Kidney capillary endothelial cell (primary cell): ENCODE measurements at places on chromosomes 1 and 21.

DNA sequence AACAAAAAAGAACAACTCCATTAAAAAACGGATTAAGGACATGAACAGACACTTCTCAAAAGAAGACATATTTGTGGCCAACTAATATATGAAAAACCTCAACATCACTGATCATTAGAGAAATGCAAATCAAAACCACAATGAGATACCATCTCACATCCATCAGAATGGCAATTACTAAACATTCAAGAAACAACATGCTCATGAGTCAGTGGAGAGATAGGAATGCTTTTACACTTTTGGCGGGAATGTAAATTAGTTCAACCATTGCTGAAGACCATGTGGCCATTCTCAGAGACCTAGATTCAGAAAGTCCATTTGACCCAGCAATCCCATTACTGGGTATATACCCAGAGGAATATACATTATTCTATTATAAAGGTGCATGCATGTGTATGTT is 1442.6 kb upstream of the B3GALT2 start:
- DNase-seq = no peak

DNA sequence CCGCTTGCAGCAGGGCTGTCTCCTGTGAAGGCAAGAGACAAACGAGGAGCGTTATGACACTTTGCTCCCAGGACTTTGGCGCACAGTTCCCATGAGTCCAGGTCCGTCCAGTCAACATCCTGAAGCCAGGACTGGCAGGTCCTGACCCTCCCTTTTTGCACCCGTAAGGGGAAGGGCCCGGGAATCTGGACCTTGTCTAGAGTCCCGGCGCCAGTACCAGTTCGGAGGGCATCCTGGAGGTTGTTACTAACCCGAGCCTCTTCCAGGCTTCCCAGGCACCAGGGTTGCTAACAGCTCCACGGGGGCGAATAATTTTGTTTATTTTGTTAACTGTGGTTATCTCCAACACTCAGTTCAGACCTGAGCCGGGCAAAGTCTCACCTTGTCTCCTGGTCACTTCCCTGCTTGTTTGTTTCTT is 682 bp upstream of the RWDD3 start:
- DNase-seq = peak; percentile 22

- DNase-seq = no peak
Measured at GRCh38 chr21:41634858-41635257, 126.9 kb upstream of the TMPRSS2 start.

- DNase-seq = no peak
Measured at GRCh38 chr1:45116820-45117219, 89.6 kb downstream of the ZSWIM5 start.

- no peak for DNase-seq
Measured at GRCh38 chr1:31911994-31912780, 26.0 kb downstream of the PTP4A2 start.

DNA sequence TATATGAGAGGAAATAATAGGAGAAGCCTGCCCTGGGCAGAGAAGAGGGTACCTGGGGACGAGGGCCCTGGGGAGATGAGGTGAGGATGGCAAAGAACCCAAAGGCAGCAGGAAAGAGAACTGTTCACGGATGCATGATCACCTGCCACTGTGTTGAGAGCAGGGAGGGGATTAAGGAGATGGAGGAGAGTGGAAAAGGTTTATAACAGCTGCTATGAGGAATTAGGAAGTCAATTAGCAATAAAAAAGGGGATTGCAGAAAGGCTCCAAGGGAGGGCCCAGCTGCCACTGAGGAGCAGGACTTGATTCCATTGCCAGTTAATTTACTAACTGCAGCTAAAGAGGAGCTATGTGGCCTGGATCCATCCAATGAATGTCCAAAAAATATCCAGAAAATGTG is 61.1 kb downstream of the GFI1 start:
- DNase-seq = no peak

DNA sequence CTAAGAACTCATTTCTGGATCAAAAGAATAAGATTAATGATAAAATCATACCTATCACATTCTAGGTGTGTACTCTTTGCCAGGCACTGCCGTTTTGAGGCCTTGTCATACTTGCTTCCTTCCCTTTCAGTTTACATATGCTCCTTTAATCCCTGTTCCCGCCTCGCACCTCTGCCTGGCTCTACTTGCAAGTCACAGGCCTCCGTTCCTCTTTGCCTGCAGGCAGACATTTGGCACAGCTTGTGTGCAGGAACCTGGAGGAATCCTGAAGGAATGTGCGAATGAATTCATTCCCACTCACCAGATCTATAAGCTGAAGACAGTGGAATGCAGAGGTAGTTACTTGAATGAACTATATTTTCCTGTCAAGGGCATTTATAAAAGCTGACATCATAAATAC is 13.8 kb downstream of the WLS start:
- no peak for DNase-seq

DNA sequence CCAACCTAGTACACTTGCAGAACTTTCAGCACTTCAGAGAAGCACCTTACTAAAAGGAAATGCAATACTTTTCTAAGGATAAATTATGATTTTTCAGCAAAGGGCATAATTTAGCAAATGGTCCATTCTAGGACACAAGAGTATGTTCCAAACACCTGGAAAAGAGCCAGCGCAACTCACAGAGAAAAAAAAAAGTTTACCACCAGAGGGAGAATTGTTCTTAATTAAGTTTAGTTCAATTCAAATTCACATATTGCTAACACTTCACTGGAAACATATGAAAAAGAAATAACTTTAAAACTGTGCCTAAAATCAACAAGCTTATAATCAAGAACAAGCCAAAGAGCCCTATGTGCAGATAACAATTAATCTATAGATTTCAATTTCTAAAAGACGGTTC is 338.1 kb downstream of the SEC16B start:
- no peak for DNase-seq

DNA sequence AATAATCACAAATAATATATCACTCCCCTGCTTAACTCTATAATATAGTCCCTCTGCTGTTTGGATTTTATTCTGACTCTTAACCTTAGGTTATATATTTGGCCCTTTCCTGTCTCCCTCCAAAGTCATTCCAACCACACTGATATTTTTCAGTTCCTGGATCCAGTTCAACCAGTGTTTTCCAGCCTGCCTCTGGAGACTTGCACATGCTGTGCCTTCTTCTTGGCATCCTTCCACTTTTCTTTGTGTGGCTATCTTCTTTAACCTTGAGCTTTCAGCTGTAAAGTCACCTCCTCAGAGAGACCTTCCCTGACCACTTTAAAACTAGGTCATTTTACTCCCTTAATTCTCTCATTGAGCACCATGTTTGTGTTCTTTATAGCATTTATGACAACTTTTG is 19.4 kb downstream of the CERS2 start:
- no peak for DNase-seq

DNA sequence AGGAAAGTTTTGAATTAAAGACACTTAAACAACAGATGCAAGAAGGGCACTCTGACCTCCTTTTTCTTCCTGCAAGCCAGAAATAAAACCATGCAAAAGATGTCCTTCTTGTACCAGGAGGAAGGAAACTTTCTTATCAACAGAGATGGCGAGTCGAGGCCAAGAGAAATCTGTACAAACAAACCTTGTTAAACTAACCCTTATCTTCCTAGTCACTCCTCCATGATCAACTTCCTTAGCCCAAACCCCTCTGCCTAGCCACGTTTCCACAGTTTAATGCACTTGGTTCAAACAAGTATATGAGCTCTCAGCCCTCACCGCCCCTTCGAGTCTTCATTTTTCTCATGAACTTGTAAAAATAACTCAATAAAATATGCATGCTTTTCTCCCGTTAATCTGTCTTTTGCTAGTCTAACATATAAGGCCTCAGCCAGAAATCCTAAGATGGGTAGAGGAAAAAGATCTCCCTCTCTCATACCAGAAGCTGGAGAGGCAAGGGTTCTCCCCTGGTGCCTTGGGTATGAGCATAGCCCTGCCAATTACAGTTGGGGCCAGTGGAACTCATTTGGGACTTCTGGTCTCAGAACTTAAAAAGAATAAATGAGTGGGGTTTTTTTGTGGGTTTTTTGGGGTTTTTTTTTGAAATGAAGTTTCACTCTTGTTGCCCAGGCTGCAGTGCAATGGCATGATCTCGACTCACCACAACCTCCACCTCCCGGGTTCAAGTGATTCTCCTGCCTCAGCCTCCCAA is 141.7 kb upstream of the SOD1 start:
- no peak for DNase-seq

GRCh38 chr1:28505406-28506187 is at the start of gene RCC1:
TSS of gene RCC1 (plus strand) at chr1:28506043. CDS start at chr1:28529867, 23,824 bp downstream.
- peak; percentile 100 for DNase-seq

DNA sequence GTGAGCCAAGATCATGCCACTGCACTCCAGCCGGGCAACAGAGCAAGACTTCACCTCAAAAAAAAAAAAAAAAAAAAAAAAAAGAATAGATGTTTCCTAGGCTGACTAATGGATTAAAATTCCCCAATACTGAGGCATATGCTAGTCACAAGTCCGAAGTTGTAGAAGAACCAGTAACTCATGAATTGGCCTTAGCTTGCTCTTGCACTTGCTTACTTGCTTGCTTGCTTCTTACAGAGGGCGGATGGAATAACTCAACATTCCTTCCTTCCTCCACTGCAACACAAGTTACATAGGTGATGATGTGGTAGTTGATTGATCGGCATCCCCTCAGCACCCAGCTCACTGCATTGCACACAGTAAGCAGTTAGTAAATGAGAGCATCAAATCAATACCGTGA is 2.8 kb upstream of the TARS2 start:
- no peak for DNase-seq

DNA sequence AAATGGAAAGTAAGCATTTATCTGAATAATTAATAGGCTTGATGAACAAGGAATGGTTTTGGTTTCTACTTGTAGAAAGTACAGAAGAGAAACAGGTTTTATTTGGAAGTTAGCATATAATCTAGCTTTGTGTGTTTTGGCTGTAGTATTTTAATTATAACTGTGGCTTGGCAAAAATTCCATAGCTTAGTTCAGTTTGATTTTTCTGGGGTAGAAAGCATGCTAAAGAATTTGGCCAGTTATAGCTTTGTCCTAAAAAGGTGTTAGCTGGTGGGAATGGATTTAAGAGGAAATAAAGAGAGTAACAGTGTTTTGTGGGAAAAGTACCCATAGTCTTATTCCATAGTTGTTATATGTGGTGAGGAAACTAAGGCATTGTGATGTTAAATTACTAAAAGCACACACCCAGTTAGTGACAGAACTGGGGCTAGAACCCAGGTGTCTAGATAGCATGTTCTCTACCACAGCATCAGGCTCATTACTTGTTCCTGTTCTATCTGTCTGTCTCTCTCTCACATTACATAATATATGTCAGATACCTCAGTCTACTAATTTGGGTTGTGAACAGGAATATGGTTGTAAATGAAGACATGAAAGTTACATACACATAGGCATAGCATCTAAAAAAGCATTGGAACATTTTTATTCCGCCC is 55.0 kb downstream of the MPZL1 start:
- DNase-seq = no peak

DNA sequence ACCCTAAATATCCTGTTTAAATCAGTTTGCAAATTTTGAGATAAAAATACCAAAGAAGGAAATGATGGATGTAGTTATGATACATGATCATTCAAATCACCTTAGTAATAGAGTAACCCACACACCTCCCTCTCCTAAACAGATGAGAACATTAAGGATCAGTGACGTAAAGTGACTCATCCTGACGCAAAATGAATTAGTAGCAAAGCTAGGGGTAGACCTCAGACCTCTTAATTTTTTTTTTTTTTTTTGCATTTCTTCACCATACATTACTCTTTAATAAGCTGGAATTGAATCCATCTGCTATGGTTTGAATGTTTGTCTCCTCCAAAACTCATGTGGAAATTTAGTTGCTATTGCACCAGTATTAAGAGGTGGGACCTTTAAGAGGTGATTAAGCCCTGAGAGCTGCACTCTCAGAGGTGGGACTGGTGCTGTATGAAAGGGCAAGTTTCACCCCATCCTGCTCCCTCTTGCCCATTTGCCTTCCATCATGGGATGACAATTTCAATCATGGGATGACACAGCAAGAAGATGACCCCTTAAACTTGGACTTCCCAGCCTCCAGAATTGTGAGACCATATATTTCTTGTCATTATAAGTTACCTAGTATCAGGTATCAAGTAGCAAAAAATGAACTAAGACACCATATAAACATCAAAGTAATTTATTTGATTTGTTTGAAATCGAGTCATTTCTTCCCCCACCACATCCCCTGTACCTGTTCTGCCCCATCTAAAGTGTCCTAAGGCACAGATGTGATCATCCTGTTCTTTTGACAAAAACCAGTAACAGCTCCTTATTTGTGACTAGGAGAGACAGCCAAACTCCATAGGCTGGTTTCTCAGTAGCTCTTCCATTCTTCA is 114.6 kb upstream of the DUSP10 start:
- DNase-seq = no peak

DNA sequence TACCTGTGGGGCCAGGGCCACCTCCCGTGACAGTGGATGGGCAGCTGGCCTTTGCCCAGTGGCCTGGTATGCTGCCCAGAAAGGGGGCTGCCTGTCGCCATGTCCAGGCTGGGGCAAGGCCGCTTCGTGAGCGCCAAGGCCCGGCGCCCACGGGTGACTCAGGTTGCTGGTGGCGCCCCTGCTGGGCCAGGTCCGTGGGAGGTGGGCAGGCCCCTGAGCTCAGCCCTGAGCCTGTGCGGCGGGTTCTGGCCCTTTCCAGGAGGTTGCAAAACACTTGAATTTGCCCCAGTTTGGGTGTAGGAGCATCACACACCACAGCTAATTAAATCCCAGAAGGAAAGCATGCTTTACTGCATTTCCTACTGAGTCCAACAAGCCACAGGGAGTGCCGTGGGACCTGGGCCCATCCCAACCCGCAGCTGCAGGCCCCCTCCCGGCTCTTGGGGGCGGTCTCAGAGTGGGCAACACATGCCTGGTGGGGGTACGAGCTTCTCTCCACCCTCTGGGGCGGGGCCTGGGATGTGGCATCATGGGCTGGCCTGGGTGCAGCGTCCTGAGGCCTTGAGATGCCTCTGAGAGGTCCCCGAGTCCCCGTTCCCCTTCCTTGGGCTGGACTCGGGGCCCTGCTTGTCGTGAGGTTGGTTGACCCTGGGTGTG is 159.8 kb downstream of the PEX14 start:
- DNase-seq = no peak

DNA sequence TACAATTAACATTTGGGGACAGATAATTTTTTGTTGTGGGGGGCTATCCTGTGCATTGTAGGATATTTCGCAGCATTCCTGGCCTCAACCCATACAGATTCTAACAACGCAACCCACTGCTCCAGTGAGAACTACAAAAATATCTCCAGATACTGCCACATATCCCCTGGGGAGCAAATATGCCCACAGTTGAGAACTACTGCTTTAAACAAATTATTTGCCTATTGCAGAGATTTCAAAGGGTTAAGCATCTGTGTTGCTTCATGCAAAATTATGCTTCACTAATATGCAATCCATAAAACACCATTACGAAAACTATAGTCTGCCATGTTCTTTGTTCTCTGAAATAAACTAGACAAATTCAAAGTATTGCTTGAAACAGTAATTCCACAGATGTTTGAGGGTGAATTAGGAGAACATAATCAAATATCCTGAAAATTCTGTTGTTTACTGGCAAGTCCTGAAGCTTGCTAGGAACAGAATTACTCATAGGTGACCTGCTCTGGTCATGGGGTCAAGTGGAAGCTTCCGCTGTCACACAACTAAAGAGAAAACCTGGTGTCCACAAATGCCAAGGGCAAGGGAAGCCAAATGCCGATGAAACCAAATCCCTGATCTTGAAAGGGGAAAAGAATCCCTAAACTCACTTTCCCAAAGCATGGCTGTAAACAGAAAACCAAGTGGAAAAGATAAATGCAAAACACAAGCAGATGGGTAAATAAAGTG is 149.4 kb downstream of the RERE start:
- DNase-seq = peak; percentile 68
